ENCODE measurements at places on chromosomes 12 and 14.

- DNase-seq = no peak
These were observed 14.2 kb upstream of the CDKL1 start for GRCh38 chr14:50410921-50411320.

DNA sequence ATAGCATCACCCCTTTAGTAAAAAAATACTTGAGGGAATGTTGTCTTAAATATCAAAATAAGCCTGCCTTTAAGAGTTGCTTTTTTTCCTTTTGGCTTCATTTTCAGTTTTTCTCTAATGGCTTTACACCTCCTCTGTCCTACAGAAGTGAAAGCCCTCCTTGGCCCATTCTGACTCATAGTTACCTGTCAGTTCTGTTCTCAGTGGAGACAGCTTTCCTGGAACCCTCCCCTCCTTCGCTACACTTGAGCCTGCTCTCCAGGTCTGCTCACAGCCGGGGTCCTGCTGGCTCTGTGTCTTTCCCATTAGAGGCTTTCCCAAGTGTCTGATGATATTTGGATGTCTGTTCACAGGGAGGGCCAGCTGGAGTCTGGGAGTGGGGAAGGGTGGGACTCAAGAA, 84.0 kb downstream of the PELI2 start:
- DNase-seq = peak; percentile 20

GRCh38 chr12:99611117-99611516, 36.4 kb upstream of the GARIN6 start:
- no peak for DNase-seq

DNA sequence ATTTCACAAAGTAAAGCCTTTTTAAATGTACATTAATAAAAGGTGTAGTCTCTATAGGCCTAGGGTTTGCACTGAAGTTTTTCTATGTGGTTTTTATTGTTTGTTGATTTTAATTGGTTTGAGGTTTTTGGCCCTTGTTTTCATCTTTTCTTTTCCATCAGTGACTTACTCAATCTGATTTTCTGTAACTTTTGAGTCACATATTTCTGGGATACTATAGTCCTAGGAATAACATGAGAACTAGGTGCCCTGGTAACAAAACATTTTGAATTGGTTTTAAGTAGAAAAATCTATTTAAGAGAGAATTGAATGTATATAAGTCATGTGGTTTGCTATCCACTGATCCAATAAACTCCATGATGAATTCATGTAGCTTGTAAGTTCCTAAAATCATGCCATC, 311.9 kb downstream of the CEP128 start:
- DNase-seq = no peak

GRCh38 chr12:124529565-124530276, 37.7 kb downstream of the NCOR2 start:
- no peak for DNase-seq

DNA sequence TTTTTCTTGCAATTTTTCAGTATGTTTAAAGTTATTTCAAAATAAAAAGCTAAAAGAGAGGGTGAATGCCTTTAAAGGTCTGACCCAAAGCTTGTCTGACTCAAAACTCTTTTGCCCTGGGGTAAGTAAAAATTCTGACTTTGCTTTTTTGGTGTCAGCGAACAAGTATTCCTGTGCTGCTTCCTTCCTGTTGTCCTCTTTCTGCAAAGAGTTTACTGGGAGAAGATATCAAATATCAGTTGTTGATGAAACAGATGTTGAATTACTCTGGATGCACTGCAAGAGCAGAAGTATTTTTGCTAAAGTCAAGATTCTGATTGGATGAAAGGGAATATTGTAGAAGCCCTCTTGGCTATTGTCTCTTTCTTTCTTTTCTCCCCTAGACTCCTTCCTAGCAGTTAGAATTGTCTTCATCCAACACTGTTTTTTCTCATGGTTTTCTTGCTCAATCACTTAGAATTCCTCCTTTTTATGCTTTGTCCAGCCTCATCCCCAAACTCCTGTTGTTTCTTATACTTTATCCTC, 62.0 kb downstream of the DACT1 start:
- DNase-seq = no peak

DNA sequence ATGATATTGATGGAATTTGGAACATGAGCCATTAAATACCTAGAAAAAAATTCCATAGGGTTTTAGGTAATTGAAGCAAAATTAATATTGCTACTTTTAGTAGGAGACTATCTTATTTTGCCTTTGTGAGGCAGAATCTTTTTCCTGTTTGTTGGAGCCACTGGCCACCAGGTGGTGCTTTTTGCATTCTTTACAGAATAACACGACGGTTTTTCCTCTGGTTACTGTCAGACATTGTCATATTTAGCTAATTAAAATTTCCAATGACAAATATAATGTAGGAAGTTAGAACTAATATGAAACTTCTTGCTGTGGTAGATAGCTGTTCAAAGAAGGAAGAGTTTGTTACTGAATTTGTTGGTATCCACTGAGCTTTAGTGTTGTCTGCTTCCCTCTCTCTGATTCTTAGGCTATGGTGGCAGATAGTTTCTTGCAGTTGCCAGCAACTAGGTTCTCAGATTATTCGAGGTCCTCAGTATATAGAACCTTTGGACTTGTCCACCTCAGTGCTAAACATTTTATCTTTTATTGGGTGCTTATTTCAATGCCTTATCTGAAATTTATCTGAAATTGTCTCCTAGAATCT, 25.7 kb downstream of the RAB21 start:
- DNase-seq = no peak

- DNase-seq = no peak
These were observed 60.1 kb upstream of the PPM1H start for GRCh38 chr12:62995097-62995496.

DNA sequence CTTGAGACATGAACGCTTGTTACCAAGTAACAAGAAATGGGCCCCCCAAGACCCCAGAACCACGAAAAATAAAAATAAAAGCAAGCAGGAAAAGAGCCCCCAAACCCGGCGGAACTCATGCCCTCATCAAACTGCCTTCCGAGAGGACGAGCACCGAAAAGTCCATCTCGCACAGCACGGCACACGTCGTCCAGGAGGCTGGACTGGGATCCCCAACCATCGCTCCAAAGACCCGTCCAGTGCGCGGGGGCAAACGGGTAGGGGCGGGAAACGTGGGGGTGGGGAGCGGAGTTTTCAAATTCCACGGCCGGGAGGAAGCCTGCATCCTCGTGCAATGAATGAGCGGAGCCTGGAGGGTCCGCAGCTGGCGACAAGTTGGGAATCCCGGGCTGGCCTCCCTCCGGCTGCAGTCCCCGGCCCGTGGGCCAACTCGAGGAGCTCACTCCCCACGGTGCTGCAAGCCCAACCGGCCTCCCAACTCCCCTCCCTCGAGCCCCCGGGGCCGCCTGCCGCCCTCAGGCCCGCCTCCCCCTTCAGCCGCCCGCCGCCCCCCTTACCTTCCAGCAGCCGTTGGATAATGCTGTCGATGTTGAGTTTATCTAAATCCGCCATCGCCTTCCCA, 484 bp downstream of the PPP1CC start:
- DNase-seq = peak; percentile 40

DNA sequence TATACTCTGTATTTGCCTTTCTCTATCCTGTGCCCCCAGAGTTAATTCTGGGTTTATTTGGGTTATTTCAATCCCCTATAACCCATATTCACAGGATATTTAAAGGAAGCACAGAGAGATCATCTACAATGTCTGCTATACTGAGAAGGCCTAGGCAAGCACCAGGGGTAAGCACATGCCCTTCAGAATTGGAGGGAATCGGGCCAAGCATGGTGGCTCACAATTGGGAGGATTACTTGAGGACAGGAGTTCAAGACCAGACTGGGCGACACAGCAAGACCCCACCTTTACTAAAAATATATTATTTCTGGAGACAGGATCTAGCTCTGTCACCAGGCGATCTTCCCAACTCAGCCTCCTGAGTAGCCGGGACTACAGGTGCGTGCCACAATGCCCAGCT, 11.3 kb downstream of the FOXN3 start:
- no peak for DNase-seq

DNA sequence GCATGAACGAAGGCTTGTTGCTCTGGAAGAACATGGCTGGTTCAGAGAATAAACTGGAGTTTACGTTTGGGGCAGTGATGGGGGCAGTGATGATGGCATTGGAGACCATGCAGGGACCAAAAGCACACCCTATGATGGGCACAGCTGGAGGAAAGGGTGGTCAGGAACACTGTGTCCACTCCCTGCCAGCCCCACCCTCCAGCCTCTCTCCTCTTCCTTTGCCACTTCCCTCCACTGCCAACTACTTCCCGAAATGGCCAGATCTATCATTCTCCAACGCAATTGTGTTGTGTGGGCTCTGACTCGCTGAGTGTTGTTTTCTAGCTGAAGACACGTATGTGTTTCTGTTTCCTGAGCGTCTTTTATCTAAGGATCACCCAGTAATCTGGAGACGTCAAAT, 39.3 kb upstream of the GSG1 start:
- DNase-seq = no peak

Data from ELF-1 (cell line).